ENCODE measurements at places on chromosomes 7 and 10.

GRCh38 chr10:63707254-63707910 is 186.2 kb downstream of the REEP3 start:
- DNase-seq = no peak

DNA sequence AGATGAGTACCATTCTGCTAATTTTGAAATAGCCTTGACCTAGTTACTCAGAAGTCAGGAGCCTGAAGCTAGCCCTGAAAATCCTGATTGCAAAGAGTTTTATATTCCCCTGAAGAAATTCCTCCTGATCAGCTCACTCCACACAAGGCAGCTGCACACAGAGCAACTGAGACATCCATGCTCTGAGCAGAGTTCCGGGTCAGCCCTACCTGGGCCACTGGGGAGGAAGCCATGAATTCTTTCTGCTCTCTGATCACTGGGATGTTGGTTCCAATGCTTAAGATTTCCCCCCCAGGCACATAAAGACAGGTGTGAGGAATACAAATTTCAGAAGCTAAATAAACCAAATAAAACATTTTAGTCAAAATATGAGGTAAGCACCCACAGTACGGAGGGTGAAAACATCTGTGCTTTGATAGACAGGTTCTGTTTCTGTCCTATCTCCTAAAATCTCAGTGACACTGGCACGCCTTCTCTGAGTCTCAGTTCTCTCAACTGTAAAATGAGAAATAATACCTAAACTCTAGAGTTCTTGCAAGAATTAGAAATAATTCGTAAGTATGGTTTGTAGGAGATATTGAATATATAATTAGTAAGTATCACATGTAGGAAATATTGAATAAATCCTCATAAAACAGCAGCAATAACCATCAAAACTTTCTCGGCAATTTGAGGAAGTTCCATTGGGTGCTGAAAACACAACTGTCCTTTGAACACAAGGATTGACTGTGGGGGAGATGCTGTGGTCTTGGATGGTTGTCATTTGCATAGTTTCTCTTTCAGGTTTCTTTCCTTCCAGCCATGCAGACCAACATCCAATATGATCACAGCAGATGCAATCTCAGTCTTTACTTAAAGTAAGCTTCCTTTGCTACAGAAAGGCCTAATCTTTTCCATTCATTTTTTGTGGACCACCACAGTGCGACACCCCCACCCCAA is 133.0 kb upstream of the TNS3 start:
- no peak for DNase-seq

GRCh38 chr10:59176241-59177030 is at the start of gene PHYHIPL:
Gene PHYHIPL (plus strand): TSS chr10:59176643. CDS start chr10:59176854, 211 bp downstream.
- no peak for DNase-seq

DNA sequence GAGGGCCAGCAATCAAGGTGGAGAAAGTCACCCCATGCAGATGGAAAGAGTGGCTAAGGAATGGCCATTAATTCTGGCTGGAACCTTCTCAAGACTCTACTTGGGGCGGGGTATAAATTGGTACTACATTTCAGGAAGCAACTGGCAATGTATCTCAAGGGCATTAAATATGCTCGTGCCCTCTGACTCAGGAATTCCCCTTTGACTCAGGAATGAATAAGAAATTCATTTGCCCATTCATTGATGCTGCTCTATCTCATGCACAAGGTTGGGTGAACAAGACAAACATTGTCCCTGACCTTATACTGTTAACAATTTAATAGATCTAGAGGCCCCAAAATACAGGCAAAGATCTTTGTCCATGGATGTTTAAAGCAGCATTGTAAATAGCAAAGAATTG is 188.1 kb downstream of the MYOF start:
- no peak for DNase-seq

GRCh38 chr7:123193235-123193634 is 6.5 kb downstream of the SLC13A1 start:
- DNase-seq = no peak

- no peak for DNase-seq
Measured at GRCh38 chr10:100730725-100731406, 14.5 kb upstream of the PAX2 start.

- no peak for DNase-seq
Measured at GRCh38 chr7:37425498-37425897, 23.2 kb downstream of the ELMO1 start.

- DNase-seq = no peak
Measured at GRCh38 chr10:130206216-130206737, 70.1 kb downstream of the GLRX3 start.

DNA sequence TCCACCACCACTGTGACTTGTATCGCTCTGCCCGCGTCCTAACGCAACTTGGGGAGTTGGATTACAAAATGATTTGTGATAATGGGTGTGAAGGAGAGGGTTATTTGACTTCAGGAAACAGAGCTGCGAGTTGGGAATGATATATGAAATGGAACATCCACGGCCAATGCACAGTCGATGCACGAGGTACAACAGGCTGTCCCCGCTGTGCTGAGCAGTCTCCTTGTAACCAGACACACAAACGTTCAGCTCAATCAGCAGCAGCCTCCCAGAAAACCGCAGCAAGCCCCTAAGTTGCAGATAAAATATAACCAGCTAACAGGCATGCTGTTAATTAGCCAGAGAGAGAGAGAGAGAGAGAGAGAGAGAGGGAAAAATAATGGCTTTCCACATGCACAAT is 332.7 kb upstream of the MGMT start:
- DNase-seq = no peak

DNA sequence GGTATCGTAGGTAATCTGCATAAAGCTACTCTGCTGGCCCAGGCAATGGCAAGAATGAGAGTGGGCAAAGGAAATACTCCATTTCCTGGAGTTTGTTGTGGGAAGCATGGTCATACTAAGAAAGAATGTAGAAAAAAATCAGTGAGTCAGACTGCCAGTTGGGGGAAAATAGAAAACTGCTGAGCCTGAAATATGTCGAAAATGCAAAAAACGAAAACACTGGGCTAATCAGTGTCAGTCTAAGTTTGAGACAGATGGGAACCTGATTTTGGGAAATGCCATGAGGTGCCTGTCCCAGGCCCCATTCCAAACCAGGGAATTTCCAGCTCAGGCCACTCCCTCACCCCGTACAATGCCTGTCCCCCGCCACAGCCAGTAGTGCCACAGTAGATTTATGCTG is 150.0 kb downstream of the ZNF33B start:
- no peak for DNase-seq

Measured in stimulated activated CD8-positive, alpha-beta memory T cell treated with anti-CD3 and anti-CD28 coated beads, Interleukin-7, amount 100 ng/mL, for 1 hour (primary cell).